CD4-positive, alpha-beta memory T cell (primary cell): ENCODE measurements at places on chromosomes 2 and 18. TPM values are rescaled to one million over a fixed set of nuclear protein-coding genes. Genes with fewer than 3 reads are reported as not detected.

SERPINB4 gene
- total RNA-seq, result not detected

- H3K36me3 ChIP-seq, result no peaks in the 10 kb centered on the region
- H3K27me3 ChIP-seq, result no peaks in the 10 kb centered on the region
- no peak overlapping the region for H3K4me3 ChIP-seq
- no peaks in the 10 kb centered on the region for H3K4me1 ChIP-seq
Measured at GRCh38 chr2:72669121-72669520, 156.7 kb downstream of the EXOC6B start.

- no peak overlapping the region for H3K27ac ChIP-seq
- H3K36me3 ChIP-seq, result no peaks in the 10 kb centered on the region
- peaks cover 4% of the 10 kb centered on the region for H3K27me3 ChIP-seq
- no peak overlapping the region for H3K4me3 ChIP-seq
Measured at GRCh38 chr2:12005886-12006681, 259.7 kb downstream of the LPIN1 start.

DNA sequence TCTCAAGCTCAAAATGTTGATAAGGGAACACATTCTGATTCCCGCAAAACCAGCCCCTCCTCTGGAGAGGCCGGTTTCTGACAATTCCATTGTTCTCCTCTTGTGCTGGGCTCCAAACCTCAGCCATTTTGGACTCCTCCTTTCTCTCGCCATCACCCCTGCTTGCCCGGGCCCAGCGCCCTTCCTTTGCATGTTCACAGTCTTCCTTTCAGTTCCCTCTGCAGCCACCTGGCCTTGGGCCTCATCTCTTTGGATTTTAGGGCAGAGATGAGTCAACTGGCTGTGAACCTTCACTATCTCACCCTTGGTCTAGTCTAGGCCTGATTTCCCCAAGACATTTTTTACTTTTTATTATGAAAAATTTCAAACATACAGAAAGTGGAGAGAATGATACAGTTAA is 155.9 kb upstream of the MAP3K20 start:
- H3K36me3 ChIP-seq, result no peaks in the 10 kb centered on the region
- H3K27ac ChIP-seq, result no peak overlapping the region
- no peaks in the 10 kb centered on the region for H3K27me3 ChIP-seq
- no peak overlapping the region for H3K4me3 ChIP-seq

- H3K27me3 ChIP-seq, result no peaks in the 10 kb centered on the region
- no peak overlapping the region for H3K27ac ChIP-seq
- DNase-seq, result no peak
- no peak overlapping the region for H3K4me3 ChIP-seq
- H3K4me1 ChIP-seq, result no peaks in the 10 kb centered on the region
Measured at GRCh38 chr2:213764849-213765248, 480.6 kb downstream of the SPAG16 start.

DNA sequence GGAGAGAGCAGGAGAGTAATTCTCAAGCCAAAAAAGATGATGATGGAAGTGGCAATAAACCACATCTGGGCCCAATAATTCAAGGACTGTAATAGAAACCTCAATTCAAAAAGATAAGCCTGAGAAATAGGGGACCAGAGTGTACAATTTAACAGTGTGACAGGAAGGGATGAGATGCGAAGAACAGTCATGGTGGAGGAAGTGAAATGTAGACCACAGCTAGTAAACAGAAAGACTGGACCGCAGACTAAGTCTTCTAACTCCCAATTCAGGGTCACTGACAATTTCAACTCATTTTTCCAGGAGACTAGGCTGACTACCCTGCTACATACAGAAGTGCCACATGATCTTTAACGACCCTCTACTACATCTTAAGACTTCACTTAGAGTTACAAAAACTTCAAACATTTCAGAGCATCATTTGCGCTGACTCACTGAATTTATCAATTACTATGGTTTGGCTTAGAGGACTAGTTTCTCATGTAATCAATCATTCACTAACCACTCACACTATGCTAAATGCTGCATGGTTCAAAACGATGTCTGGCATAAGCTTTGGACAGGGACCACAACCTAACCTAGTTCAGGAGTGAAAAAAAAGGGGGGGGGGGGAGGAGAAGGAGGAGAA is 9.0 kb downstream of the CUL3 start:
- H3K4me3 ChIP-seq, result no peak overlapping the region
- no peaks in the 10 kb centered on the region for H3K27me3 ChIP-seq
- no peak overlapping the region for H3K27ac ChIP-seq
- H3K36me3 ChIP-seq, result no peaks in the 10 kb centered on the region
- no peak for DNase-seq
- peaks cover 99% of the 10 kb centered on the region for H3K4me1 ChIP-seq

GALNT5 gene
- total RNA-seq, result not detected

DNA sequence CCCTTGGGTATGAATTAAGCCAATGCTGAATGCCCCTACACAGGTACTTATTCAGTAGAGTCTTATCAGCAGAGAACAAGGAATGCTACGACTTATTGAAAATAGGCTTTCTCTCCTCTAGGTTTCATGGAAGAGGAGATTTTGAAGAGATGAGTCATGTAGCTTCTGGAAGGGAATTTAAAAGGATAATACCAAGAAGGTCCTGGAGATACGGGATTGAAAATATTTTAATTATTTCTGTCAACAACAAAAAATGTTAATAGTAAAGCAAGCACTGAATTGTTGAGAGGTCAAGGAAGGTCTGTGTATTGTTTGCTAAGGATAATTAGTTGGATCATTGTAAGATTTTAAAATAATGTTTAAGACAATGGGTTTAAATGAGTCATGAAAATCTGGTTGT is 293.0 kb upstream of the SPHKAP start:
- no peak overlapping the region for H3K27ac ChIP-seq
- H3K4me1 ChIP-seq, result no peaks in the 10 kb centered on the region
- H3K36me3 ChIP-seq, result no peaks in the 10 kb centered on the region
- no peak for DNase-seq
- no peaks in the 10 kb centered on the region for H3K27me3 ChIP-seq

- no peak overlapping the region for H3K27ac ChIP-seq
- H3K4me3 ChIP-seq, result no peak overlapping the region
- H3K27me3 ChIP-seq, result no peaks in the 10 kb centered on the region
- DNase-seq, result no peak
- H3K4me1 ChIP-seq, result no peaks in the 10 kb centered on the region
Measured at GRCh38 chr2:140247451-140248195, 1467.4 kb upstream of the NXPH2 start.
